SIG-M5 (cell line): ENCODE measurements at places on chromosomes 2 and 18.
A peak's percentile ranks its signal among the peaks of the same experiment; 100 is the strongest.

DNA sequence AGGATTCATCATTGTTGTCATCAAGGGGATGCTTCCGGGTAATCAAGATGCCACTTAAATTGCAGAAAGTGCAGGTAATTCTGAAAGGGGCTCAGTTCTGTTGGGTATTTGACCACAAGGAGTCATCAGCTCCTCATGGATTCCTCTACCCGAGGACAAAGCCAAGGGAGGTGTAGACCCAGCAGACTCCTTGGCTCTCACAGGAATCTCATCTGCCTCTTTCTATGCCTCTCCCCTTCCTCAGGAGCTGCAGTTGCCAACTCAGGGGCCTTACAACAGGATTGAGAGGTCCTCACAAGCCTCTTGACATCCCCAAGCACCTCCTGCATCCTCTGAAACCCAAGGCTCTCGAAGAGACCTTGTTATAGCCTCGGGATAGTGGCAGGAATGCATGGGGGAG lies 44.0 kb downstream of the ITGB6 start:
- no peak for DNase-seq

DNA sequence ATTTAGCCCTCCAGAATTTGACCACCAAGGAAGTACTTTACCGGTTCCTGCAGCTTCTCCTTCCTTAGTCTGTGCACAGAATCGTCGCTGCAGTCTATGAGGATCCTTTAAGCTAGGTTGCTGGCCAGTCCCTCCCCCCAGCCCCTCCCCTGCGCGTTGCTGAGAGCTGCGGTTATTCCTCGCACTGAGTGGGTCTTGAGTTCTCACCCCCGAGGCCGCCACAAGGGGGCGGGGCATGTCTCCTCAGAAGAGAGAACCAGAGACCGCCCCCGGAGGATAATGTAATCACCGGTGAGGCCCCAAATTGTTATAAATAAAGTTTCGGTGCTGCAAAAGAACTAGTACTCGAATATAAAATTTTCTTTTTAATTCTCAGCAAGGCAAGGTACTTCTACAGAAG lies 1184.9 kb upstream of the CDH2 start:
- DNase-seq = no peak

- no peak for DNase-seq
Measured at GRCh38 chr2:139142252-139142880, 362.2 kb upstream of the NXPH2 start.

GRCh38 chr18:59318460-59319050 lies at the start of gene CPLX4:
Gene CPLX4, minus strand, starts transcription at chr18:59318649. Its CDS starts 187 bp downstream, at chr18:59318462.
- DNase-seq = no peak

- no peak for DNase-seq
Measured at GRCh38 chr18:48721312-48721711, 182.5 kb downstream of the CTIF start.

GRCh38 chr2:172972005-172972619 lies 103.5 kb upstream of the MAP3K20 start:
- DNase-seq = no peak

DNA sequence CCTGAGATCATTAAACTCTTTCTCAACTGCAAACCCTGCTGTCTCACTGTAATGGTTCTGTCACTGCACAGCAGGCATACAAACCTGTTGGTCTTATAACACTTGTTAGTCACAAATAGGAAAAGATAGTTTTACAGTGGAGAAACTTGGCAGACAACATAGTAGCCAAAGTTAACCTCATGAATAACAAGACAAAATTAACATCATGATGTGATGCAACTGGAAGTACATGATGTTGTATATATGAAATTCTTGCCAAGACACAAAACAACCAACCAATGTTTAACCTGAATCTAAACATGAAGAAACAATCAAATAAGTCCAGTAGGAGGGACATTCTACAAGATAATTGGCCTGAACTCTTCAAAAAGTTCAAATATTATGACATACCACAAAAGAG lies 189.3 kb downstream of the RNF152 start:
- DNase-seq = no peak

GRCh38 chr2:108215794-108216211 lies 24.0 kb upstream of the SULT1C3 start:
- no peak for DNase-seq

GRCh38 chr18:76993573-76993972 lies 139.0 kb downstream of the MBP start:
- no peak for DNase-seq

DNA sequence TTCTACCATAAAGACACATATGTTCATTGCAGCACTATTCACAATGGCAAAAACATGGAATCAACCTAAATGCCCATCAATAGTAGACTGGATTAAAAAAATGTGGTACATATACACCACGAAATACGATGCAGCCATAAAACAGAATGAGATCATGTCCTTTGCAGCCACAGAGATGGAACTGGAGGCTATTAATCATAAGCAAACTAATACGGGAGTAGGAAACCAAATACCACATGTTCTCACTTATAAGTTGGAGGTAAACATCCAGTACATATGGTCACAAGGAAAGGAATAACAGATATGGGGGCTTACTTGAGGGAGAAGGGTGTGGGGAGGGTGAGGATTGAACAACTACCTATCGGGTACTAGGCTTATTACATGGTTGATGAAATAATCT lies 7.7 kb downstream of the HMSD start:
- no peak for DNase-seq

DNA sequence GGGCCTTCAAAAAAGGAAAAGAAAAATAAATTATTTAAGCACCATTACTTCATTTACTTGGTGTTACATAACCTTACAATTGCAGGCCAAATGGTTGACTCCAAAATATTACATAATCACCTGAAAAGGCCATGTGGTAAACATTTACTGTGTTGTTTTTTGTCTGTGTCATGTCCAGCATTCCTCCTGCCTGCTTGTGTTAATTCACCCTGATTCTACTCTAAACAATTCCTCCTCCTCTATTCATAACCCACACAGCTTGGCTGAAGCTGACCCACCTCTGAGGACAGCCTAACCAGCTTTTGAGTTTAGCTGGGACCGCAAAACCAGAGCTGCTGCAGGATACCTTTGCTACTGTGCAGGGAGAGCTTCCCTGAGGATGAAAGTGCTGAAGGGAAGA lies 35.4 kb downstream of the TMX3 start:
- no peak for DNase-seq

DNA sequence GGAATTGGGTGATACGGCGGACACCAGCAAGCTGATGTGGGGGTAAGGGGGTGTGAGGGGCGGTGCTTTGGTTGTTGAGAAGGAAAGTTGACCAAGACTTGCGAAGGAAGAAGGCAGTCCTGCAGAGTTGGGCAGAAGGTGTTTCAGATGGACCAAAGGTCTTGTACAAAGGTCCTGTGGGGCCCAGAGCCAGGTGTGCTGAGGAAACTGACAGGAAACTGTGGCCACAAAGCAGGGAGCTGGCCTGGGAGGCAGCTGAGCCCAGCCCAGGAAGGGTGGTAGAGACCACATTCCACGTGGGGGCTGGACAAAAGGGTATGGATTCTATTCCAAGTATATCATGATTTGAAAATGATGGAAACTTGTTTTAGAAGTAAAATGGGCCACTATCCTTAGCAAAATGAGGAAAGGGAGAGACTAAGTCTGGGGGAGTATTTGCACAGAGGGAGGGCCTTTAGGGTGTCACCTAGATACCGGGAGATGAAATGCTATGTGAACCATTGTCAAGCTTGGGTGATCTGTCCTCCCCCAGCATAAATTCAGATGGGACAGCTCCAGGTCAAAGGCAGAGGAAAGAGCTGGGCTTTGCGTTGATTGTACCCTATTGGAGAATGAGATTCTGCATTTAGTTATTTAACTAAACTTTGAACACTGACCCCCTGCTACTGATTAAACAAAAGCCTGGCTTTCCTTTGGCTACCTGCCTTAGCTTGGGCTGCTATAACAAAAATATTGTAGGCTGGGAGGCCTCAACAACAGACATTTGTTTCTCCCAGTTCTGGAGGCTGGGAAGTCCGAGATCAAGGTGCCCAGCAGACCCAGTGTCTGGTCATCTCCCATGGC lies 4.3 kb upstream of the EDAR start:
- no peak for DNase-seq

- DNase-seq = no peak
Measured at GRCh38 chr18:24271381-24272228, 126.0 kb downstream of the OSBPL1A start.

DNA sequence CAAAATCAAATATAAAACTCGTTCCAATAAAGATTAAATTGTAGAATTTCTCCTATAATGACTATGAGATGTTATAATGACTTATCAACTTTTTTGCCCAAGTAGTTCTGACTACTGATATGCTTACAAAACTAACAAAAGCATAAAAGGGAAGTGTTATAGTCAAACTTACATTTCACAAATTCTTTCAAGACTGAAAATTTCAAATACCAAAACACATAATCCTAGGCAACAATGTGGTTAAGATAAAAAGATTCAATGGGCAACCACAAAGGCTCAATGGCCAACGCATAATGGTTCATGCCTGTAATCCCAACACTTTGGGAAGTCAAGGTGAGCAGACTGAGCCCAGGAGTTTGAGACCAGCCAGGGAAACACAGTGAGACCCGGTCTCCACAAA lies 135.7 kb downstream of the USP34 start:
- no peak for DNase-seq

DNA sequence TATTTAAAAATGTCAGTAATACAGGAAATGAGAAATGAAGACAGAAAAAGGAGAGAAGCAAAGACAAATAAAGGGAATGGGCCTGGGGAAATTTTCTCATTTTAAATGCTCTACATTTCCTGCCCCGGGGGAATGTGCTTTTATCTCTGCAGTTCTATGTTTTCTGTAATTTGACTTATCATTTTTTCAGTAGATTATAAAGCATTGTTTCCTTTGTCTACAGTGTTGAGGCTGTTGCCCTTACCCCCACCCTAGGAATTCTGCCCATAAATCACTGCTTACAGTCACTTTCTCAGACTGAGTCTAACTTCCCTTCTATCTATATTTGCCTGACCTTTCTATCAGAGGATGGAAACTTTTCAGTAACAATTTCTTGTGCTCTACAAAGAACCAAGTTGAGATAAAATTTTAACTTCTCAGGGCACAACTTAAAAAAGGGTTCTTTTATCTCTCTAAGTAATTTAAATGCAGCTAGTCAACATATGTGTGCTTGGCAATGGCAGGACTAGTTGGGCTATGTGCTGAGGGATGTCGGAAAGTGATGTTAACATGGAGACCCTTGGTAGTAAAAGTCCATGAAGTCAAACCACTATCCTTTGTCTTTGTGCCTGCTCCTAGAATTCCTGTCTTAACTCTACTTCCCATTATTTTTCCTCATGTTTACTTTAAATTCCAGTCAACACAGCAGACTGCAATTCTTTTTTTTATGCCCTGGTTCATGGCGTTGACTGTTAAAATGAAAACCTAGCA lies 146.5 kb upstream of the MMADHC start:
- DNase-seq = no peak

DNA sequence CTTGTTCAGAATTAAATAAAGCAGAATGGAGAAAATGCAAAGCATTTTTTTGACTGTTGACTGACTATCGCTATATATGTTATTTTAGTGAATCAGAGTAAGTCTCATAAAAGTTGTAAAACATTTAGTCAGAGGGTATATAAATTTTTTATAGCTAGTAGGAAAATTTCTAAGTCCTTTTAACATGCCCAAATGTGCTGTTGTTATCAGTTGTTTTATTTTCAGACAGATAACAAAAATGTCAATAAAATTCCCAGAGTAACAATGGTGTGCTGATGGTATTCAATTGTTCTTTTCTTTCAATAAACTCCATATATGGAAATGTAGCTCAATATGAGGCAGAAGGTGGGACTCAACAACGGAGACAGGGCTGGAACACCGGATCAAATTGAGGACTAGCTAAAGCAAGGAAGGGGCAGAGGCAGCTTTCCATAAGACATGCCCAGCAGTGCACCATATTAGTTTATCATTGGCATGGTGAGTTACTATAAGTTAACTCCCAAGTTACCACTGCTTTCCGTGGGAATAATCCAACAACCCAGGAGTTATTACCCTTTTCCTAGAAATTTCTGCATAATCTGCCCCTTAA lies 26.6 kb downstream of the GULP1 start:
- DNase-seq = no peak

GRCh38 chr2:41644936-41645335 lies 402.9 kb upstream of the PKDCC start:
- DNase-seq = no peak

- no peak for DNase-seq
Measured at GRCh38 chr18:7902399-7902839, 335.3 kb downstream of the PTPRM start.

- peak; percentile 9 for DNase-seq
Measured at GRCh38 chr18:65721619-65722018, 29.2 kb upstream of the CDH7 start.

DNA sequence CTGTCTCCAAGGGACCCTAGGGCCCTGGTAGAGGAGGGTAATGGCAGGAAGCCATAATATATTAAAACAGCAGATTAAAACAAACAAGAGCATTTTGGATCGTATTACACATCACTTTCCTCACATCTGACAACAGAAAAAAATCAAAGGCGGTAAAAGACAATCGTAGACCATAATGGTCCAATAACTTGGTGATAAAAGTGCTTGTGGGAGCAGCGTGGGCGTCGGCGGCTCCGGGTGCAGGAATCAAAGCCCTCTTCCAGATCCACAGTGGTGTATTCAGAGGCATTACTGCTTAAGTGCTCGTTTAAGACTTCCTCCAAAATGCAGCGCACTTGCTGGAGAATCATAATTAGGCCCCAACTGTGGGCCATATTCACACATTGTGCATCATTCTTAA lies 68.0 kb downstream of the FECH start:
- no peak for DNase-seq

DNA sequence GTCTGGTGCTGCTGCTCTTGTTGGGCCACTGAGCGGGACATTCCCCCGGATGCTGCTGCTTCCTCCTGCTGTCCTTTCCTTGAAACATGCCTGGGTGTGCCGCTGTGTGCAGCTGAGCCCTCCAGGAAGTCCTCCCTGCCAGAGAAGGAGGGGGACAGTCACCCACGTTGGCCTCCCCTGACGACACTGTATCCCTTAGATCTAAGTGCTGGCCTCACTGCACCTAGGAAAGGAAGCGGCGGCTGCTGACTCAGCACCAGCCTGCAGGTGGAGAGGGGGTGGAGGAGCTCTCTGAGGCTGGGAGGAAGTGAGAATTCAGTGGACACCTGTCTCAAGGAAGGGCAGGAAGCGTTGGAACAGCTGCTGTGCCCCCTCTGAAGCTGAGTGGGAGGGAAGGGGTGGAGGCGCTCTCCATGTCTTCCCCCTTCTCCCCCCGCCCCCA lies 239.8 kb downstream of the HAUS1 start:
- no peak for DNase-seq

- no peak for DNase-seq
Measured at GRCh38 chr18:7248877-7249276, 18.0 kb downstream of the LRRC30 start.

- DNase-seq = peak; percentile 17
Measured at GRCh38 chr18:77061946-77062517, 70.6 kb downstream of the MBP start.

DNA sequence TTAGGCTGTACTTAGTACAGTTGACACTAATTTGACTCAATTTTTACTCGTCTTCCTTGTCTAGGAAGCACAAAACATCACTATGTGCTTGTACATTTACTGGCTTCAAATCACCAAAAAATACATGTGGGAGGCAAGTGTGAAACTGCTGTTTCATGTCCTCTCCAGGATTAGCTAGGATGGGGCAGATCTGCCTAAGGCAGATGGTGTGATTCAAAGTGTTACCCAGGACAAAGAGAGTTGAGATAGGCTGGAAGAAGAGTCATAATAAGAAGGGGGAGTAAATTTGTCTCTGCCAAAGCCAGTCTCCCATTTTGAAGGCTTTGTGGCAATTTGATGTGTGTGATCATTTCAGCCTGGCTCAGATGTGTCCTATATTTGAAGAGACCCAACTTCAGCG lies 821.6 kb upstream of the ZEB2 start:
- no peak for DNase-seq
